ENCODE measurements at places on chromosomes 2 and 18. TPM values are rescaled to one million over a fixed set of nuclear protein-coding genes. Genes with fewer than 3 reads are reported as not detected.

Gene TPO
- 7,965 TPM for total RNA-seq

- peaks cover 3% of the 10 kb centered on the region for H3K4me1 ChIP-seq
- DNase-seq, result no peak
- no peak overlapping the region for H3K4me3 ChIP-seq
- no peaks in the 10 kb centered on the region for H3K36me3 ChIP-seq
Measured at GRCh38 chr2:238003234-238004031, 36.6 kb downstream of the UBE2F start.

Gene ONECUT2
- total RNA-seq, result 0.15 TPM

- H3K36me3 ChIP-seq, result no peaks in the 10 kb centered on the region
- peaks cover 15% of the 10 kb centered on the region for H3K4me1 ChIP-seq
- no peak overlapping the region for H3K4me3 ChIP-seq
- H3K27ac ChIP-seq, result no peak overlapping the region
- no peak for DNase-seq
- H3K27me3 ChIP-seq, result no peaks in the 10 kb centered on the region
Measured at GRCh38 chr2:129061069-129061768, 742.6 kb upstream of the HS6ST1 start.

Gene SEPTIN2
- 417 TPM for total RNA-seq

All from thyroid gland (tissue), 4 donors.